Heart left ventricle (tissue), 16 donors: ENCODE measurements at places on chromosomes 1 and 21. TPM values are rescaled to one million over a fixed set of nuclear protein-coding genes. Genes with fewer than 3 reads are reported as not detected.
A peak's percentile ranks its signal among the peaks of the same experiment; 100 is the strongest.

- no peak for DNase-seq
Measured at GRCh38 chr1:209383907-209384709, 199.4 kb upstream of the CAMK1G start.

- DNase-seq, result peak; percentile 21
Measured at GRCh38 chr1:35894183-35894582, 11.2 kb downstream of the AGO1 start.

DNA sequence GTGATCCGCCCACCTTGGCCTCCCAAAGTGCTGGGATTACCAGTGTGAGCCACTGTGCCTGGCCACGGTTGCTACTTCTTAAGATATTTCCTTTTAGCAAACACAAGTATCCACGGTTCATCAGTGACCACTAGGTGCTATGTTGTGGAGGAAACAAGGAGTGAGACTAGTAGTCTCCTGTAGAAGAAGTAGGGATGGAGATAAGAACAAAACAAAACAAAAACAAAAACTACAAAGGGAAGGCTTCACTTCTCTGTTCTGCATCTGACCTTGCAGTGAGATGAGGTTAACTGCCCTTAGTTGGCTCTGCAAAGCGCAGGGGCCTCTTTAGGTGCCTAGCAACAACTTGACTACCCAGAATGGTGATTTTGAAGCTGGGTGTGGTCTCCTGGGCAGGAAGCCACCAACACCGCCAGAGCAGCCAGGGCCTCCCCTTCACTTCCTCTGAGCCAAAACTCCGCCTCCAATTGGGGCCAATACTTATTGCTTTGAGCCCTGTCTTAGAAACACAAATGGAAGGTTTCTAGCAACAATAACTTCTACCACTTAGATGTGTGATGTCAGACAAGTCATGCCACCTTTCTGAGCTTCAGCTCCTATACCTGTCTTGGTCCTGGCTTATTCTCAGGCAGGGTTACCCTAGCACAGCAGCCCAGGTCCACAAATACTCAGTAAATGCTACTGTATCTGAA, 12.8 kb upstream of the CDC42 start:
- DNase-seq, result peak; percentile 79

DNA sequence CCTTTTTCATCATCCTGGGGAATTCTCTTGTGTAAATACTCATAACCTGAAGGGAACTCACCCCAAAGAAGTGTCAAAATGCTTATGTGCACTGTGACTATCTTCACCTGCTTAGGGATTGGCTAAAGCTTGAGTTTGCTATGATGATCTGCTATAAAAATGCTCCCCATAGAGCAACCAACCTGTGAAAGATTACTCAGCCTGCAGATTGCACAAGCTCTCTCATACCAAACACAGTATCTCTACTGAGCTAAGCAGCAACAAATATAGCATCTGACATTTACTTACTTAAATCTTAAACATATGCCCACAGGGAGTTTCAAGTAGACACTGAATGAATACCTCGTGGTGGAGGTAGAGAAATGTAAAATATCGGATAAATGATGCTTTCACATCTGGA, 725.8 kb downstream of the MRPL39 start:
- no peak for DNase-seq

GRCh38 chr21:34202553-34203372, 129.4 kb downstream of the MRPS6 start:
- no peak for DNase-seq

- DNase-seq, result no peak
Measured at GRCh38 chr21:29056538-29057050, 16.9 kb downstream of the CCT8 start.

DNA sequence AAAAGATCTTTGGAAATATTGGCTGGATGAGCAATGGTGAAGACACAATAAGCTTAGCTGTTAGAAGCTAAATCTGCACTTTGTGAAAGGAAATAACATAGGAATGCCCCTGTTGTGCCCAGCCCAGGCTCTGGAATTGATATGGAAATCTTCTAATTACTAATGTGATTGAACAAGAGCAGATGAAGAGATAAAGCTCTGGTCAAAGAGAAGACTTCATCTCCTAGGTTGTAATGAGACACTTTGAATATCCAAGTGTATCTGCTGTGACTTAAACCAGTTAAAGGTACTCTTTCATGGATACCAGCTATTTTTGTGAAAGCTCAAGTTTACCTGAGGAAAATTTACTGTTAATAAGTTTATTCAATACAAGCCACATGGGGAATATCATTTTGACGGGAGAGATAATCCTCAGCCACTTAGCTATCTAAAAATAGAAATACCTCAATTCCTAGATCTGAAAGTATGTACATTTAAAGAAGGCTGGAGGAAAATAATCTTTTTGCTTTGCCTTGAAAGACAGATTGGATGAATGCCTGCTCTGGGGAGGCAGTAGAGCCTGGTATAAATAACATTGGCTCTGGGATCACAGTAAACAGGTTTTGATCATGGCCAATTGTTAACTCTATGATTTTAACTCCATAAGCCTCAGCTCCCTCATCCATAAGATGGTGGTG, 494.0 kb upstream of the B3GALT2 start:
- DNase-seq, result no peak

- DNase-seq, result no peak
Measured at GRCh38 chr1:244205171-244205570, 154.1 kb downstream of the ZBTB18 start.

- DNase-seq, result no peak
Measured at GRCh38 chr1:88979054-88979748, 13.2 kb downstream of the KYAT3 start.

- no peak for DNase-seq
Measured at GRCh38 chr1:151145304-151146071, 943 bp downstream of the SEMA6C start.

DNA sequence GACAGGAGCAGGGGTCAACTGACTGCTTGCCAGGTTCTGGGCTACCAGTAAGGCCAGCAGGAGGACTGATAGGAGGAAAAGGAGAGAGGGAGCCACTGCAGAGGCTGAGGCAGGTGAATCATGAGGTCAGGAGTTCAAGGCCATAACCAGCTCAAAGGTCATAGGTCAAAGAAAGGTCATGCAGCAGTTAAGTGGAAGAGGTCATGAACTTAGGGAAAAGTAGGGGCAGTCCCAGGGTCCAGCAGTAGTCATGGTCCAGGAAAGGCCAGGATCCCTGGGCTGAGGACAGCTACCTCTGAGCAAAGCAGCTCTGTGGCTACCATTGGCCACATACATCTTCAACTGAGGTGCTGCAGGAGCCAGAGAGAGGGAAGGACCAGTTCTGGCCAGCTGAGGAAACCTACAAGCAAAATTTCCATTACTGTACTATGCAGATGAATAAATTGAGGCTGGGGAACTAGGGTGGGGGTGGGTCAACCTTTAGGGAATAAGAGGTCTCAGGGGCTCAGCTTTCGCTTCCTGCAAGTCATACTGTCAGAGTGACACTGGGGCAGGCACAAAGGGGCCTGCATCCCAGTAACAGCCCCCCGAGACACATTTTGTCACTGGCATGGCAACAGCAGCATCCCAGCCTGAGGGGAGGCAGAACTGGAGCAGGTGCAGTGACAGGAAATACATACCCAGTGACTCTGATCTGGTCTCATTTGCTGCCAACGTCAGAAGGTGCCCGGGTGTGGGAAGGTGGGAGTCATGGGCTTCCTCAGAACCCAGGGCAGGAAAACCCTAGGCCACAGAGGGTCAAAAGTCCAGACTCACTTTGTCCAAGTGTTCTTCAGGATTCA, 5.2 kb upstream of the INPP5B start:
- no peak for DNase-seq

DNA sequence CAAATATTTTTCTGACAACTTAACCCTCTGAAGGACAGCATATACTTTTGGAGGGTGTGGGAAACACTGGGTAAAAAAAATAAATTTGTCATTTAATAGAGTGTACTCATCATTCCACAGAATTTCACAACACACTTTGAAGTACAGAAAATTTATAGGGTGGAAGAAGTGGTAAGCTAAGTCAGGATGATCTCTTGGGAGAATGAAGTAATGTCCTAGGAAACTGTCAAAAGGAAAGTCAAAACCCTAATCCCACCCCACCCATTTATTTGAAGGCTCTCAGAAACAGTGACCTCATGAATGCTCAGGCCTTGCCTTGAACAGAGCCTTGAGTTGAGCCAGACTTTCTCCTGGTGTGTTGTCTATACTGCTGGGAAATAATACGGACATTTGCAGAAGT, 7.3 kb upstream of the UAP1 start:
- no peak for DNase-seq

NES gene
- total RNA-seq, result 100.0 TPM

ZBED6 gene
- total RNA-seq, result 10.7 TPM

ZNF593OS gene
- total RNA-seq, result not detected

DNAJC28 gene
- total RNA-seq, result 4.2 TPM

ARTN gene
- not detected for total RNA-seq

NFASC gene
- 7.1 TPM for total RNA-seq

TFAP2E gene
- not detected for total RNA-seq

TTC39A gene
- total RNA-seq, result 25.0 TPM
